Posterior vena cava (tissue), 2 donors: ENCODE measurements at places on chromosomes 4 and X.

DNA sequence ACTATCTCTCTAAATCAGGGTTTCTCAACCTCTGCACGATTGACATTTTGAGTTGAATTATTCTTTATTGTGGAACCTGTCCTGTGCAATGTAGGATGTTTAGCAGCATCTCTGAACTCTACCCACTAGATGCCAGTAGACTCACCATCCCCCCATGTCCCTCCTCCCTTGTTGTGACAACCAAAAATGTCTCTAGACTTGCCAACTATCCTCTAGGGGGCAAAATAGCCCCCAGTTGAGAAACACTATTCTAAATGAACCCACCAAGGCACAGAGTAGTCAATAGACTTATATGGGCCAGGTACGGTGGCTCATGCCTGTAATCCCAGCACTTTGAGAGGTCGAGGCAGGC lies 49.1 kb upstream of the GAB1 start:
- DNase-seq: no peak

GRCh38 chr4:115229873-115230272 lies 116.5 kb upstream of the NDST4 start:
- DNase-seq: no peak

- no peak for DNase-seq
Measured at GRCh38 chrX:133434197-133434820, 19.0 kb upstream of the GPC4 start.

- no peak for DNase-seq
Measured at GRCh38 chr4:95155759-95156451, 392.9 kb downstream of the UNC5C start.

GRCh38 chr4:123555233-123555806 lies 158.7 kb downstream of the SPRY1 start:
- DNase-seq: peak; percentile 94

DNA sequence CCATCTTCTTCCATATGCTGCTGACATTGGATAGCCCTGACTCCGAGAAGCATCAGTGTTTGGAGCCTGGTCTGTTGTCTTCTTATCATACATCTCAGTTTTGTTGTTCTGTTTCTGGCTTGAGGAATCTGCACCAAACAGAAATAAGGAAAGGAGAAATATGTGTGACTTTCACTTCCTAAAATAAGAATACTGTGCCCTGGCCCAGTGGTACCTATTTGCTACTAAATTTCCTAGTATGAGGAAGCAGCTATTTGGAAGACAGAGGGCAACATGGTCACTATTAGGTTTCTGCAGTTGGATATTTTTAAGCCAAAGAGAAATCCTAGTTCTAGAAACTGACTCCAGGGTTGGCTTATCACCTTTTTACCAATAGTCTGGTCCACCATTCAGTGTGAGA lies 16.8 kb downstream of the CT47C1 start:
- no peak for DNase-seq

DNA sequence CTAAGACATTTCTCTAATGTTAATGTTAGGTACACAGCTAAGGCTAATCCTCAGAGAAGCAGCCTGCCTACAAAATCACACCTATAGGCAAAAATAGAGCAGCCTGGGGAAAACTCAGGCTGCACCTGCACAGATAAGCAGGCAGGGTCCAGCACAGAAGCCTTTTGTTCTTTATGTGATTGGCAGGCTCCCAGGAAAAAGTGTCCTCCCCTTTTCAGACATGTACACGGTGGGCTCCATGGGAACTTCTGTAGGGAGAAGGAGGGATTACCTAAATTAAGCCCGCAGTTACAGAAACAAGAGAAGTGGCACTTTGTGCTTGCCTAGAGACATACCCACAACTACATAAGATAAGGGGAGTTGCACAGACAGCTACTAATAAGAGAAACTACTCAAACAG lies 4.0 kb upstream of the HSPA4L start:
- DNase-seq: no peak

GRCh38 chr4:95602872-95603271 lies 54.1 kb upstream of the UNC5C start:
- no peak for DNase-seq

- no peak for DNase-seq
Measured at GRCh38 chr4:5373327-5373726, 322.0 kb downstream of the STK32B start.

- DNase-seq: no peak
Measured at GRCh38 chr4:65535113-65535512, 135.2 kb downstream of the EPHA5 start.

DNA sequence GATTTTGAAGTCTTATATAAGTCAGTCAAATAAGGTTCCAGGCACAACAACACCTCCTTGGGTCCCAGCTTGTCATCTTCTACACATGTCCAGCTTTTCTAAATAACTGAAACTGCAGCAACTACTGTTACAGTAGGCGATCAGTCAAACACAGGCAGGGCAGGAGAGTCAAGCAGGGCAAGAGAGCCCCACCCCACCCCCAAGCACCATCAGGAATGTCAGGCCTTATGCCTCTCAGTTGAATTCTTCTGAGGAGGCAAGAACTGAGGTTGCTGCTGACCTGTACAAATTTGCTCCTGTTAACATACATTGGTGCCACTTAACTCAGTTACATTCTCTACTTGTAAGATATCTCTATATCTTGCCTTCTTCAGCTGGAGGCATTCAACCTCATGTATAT lies 608.8 kb upstream of the PCDH10 start:
- DNase-seq: no peak

DNA sequence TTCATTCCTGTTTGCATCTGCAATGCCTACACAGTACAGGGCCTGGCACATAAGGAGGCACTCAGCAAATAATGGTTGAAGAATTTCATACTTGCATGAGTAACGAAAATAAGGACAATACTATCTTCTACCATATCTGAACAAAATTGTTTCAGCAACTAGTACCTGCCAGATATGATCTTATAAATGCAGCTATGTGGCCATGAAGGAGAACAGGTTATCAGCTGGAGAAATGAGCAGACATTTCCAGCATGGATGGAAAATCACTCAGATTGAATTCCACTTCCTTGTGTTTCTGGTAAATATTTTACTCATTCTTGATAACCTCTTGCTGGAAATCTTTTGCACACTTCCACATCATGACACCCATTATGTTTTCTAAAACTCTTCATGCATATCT lies 204.0 kb downstream of the ADAMTS3 start:
- no peak for DNase-seq

GRCh38 chr4:84260495-84260894 lies 238.6 kb downstream of the NKX6-1 start:
- no peak for DNase-seq

GRCh38 chrX:116246261-116246660 lies 75.7 kb downstream of the AGTR2 start:
- no peak for DNase-seq

- no peak for DNase-seq
Measured at GRCh38 chrX:619451-619811, 11.2 kb upstream of the SHOX start.

DNA sequence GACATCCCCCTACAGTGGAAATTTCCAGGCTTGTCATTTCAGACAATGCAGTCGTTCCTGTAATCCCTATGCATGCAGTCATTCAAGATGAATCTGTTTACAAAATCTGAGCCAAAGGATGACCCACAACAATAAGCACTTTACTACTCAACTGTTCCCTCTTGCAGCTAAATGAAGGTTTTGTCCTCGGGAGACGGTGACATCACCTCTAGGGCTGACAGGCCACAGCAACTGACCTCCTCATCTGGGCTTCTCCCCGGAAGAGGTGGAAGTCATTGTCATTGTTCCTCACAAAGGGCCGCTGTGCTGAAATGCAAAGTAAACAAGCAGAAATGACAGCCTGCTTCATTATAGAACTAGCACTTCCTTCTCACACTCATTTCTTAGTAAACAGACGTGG lies 29.2 kb downstream of the CLRN2 start:
- no peak for DNase-seq

DNA sequence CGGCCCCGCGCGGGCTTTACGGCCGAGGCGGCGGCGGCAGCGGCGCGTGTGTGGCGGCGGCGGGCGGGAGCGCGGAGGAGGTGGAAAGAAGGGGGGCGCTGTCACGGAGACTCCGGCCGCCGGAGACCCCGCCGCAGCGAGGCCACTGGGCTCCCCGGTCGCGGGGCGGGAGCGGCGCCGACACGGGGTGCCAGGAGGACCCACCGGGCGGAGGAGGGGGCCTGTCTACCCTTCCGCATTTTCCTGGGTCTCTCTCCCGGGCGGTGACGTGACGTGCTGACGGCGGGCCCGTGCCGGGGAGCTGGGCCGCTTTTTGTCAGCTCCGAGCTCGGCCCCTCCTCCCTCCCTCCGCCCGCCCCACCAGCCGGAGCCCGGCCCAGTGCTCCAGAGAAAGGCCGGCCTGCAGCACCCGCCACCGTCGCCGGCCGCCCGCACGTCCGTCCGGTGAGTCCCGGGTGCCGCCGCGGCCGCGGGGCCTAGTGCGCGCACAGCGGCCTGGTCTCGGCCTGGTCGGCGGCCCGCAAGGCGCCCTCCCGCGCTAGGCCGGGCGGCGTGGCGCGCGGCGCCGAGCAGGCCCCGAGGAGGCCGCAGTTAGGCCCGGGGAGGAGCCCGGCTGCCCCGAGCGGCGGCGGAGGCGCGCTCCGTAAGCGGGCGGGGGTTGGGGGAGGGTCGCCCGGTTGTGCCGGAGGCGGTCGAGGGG lies at the start of gene ZFX:
Gene ZFX (plus strand): TSS at position 379 of the 700 bp plus-strand sequence. CDS start 23,014 bp downstream, outside the sequence.
- DNase-seq: peak; percentile 93

GRCh38 chr4:130705023-130705422 lies 1609.1 kb downstream of the C4orf33 start:
- no peak for DNase-seq

GRCh38 chr4:4392501-4393183 lies 5.7 kb downstream of the NSG1 start:
- peak; percentile 67 for DNase-seq

DNA sequence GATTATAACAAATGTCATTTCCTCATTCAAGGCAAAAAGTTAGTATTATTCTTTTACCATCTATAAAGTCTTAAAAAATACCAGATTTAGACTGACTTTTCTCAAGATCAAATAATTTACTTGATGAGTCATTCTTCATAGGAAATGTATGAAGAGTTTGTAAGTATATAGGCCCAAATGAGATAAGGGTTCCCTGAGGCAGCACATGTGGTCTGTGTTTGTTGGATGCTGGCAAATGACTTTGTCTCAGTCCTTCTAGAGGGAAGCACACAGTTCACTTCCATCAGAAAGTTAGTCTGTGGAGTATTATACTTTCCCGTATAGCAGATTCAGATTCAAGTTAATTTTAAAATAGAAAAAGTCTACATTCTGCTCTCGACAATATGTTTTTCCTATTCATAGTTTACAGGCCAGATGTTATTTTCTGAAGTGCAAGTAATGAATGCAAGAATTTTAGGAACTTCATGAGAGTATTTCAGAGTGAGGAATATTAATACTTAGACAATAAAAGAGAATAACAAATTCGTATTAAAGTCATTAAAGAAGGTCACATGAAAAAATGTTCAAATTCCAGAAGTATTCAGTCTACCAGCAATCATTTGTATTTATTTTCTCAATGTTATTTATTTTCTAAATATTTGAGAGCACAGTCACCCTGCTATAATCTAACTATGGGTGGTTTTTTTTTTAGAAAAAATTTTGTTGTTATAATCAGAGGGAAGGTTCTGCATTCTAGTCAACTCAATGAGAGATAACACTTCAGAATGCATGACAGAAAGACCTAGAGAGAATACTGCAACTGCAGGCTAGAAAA lies 601.8 kb upstream of the ZFP42 start:
- DNase-seq: no peak

DNA sequence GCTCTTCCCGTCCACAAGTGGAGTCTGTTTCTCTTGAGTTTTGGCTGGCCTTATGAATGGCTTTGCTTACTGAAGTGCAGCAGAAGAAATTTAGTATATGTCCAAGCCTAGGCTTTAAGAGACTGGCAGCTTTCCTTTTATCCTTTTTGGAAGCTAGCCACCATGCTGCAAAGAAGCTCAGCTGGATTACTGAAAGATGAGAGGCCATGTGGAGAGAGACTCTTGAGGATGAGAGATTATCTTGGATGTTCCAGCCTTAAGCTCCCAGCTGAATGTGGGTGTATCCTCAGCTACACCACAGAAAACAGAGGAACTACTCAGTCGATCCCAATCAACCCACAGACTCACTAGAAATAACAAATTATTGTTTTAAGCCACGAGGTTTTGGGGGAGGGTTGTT lies 12.5 kb downstream of the CCNG2 start:
- DNase-seq: no peak
